ENCODE measurements at places on chromosomes 12 and 14. TPM values are rescaled to one million over a fixed set of nuclear protein-coding genes. Genes with fewer than 3 reads are reported as not detected.
A peak's percentile ranks its signal among the peaks of the same experiment; 100 is the strongest.

The KRT85 gene
- polyA plus RNA-seq = not detected

The GPRC5D gene
- not detected for polyA plus RNA-seq

The EID3 gene
- polyA plus RNA-seq = 0.67 TPM

DNA sequence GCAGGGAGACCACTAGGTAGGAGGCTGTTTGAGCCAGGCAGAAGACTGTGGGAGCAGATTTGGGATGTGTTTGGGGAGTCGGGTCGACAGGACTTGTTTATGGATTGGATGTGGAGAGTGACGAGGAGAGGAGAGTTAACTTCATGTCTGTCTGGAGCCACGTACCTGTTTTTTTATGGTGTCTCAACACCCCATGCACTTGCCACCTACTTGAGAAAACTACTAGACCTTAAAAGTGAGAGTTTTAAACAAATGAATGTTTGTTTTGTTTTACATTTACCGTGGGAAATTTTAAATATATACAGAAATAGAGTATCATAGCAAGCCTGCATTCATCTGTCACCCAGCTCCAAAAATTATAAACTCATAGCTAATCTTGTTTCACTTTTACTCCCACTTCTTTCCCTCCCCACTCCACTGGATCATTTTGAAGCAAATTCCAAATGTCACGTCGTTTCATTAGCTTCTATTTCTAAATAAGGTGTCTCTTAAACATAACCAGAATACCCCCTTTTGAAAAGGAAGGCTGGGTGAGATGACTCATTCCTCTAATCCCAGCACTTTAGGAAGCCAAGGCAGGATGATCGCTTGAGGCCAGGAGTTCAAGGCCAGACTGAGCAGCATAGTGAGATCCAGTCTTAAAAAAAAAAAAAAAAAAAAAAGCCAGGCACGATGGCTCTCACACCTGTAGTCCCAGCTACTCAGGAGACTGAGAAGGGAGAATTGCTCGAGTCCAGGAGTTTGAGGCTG, 136.2 kb downstream of the ANO6 start:
- no peak overlapping the region for H3K27ac ChIP-seq
- H3K27me3 ChIP-seq = no peaks in the 10 kb centered on the region
- H3K36me3 ChIP-seq = peaks cover 23% of the 10 kb centered on the region
- DNase-seq = no peak

GRCh38 chr14:86787717-86788116, 1205.3 kb downstream of the GALC start:
- no peak overlapping the region for H3K4me3 ChIP-seq
- no peak overlapping the region for H3K27ac ChIP-seq
- H3K4me1 ChIP-seq = no peaks in the 10 kb centered on the region
- H3K27me3 ChIP-seq = no peaks in the 10 kb centered on the region
- H3K36me3 ChIP-seq = no peaks in the 10 kb centered on the region

DNA sequence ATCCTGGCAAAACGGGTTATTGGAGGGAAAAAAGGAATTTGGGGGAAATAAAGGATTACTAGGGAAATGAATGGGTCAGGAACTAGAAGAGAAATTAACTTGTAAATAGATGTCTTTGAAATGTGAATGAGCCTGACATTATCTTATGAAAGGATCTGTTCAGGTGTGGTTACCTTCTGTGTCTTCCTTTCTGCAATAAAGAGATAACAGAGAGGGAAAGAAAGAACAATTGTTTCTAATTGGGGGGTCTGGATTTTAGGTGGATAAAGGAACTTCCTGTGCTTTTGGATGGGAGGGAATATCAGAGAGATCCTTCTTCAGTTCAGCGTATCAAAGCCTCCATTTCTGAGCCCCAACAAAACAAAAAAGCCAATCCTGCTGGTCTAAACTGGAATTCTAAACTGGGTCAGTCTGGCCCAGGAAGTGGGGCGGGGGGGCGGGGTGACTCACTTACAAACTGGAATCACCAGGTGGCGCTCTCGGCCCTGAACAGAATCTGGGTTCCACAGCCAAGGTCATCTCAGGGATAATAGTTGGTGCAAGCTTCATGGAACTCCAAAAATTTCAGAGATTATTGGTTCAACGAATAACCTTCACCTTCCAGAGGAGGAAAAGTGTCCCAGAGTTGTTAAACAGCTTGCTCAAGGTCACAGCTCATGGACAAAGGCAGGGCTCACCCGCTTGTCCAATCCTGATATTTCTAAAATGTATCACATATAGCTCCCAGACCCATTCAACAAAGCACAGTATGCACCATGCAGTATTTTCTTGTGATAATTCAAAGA, 15.2 kb upstream of the PEBP1 start:
- DNase-seq = peak; percentile 79
- H3K36me3 ChIP-seq = no peaks in the 10 kb centered on the region
- H3K27me3 ChIP-seq = no peaks in the 10 kb centered on the region
- no peak overlapping the region for H3K4me3 ChIP-seq

The PPP4R4 gene
- not detected for polyA plus RNA-seq

DNA sequence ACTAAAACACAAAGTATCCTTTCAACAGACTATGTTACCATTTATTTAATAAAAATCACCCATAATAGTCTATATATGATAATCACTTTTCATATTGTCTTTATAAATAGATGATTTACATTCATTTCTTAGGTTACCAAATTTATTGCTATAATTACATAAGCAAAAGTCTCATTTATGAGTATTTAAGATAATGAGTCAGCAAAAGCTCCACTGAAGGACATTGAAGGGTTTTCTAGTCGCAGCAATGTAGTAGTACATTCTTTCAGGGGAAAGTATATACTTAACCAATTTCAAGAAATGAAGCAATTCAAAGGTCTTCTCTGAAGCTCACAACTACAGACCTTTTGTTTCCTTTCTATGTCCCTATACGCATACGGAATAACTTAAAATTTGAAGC, 110.9 kb downstream of the NOVA1 start:
- H3K36me3 ChIP-seq = no peaks in the 10 kb centered on the region
- H3K27me3 ChIP-seq = no peaks in the 10 kb centered on the region
- H3K4me1 ChIP-seq = no peaks in the 10 kb centered on the region
- DNase-seq = no peak
- no peak overlapping the region for H3K4me3 ChIP-seq

The SERPINA12 gene
- 0.67 TPM for polyA plus RNA-seq

DNA sequence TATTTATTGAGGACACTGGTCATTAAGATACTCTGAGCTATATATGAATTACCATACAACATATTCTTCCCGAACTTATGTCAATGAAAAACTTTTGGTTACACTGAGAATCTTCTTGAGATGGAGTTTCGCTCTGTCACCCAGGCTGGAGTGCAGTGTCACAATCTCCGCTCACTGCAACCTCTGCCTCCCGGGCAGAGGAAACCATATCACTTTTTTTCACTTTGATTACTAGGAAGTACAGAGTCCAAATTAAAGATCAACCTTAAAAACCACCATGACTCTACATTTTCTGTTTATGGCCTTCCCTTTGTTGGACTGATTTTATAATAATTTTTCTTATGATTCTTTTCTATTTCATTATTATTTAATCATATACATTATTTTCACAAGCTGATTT, 336.5 kb downstream of the FSCB start:
- peak overlapping the region; percentile 85 for H3K27ac ChIP-seq
- no peak overlapping the region for H3K4me3 ChIP-seq
- DNase-seq = peak; percentile 78
- H3K36me3 ChIP-seq = no peaks in the 10 kb centered on the region
- peaks cover 6% of the 10 kb centered on the region for H3K4me1 ChIP-seq

GRCh38 chr14:85415015-85415712, 114.8 kb upstream of the FLRT2 start:
- H3K27ac ChIP-seq = no peak overlapping the region
- peak; percentile 24 for DNase-seq
- no peak overlapping the region for H3K4me3 ChIP-seq
- H3K4me1 ChIP-seq = no peaks in the 10 kb centered on the region
- no peaks in the 10 kb centered on the region for H3K36me3 ChIP-seq

- H3K4me3 ChIP-seq = no peak overlapping the region
- no peak for DNase-seq
- no peaks in the 10 kb centered on the region for H3K36me3 ChIP-seq
- H3K27me3 ChIP-seq = peaks cover 9% of the 10 kb centered on the region
Observed at GRCh38 chr12:112861284-112861683, 45.5 kb upstream of the OAS1 start.

The SDR9C7 gene
- not detected for polyA plus RNA-seq

DNA sequence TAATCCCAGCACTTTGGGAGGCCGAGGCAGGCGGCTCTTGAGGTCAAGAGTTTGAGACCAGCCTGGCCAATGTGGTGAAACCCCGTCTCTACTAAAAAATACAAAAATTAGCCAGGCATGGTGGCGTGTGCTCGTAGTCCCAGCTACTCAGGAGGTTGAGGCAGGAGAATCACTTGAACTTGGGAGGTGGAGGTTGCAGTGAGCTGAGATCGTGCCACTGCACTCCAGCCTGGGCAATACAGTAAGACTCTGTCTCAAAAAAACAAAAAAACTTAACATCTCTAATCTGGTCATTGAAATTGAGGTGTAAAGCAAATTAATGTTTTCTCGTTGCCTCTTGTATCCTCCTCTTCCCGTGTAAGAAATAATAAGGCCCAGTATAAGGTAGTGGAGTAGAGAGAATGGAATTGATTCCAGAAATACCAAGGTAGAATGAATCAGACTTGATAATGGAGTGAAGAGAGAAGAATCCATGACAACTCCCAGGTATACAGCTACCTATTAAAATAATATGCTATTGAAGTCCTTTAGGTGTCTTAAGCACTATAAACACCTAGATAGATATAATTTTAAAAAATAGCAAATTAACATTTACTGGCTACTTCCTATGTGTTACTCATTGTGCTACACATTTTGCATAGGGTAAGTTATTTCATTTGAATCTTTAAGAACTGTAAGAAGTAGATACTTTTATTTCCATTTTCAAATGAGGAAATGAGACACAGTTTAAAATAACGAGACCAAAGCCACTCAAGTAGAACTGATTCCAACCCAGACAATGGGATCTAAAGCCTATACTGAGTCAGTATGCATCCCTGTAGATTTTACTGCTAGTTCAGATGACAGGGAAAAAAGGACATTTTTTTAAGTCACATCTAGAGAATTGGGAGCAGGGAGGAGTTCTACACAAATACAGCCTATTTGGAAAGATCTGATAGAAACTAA, 23.2 kb downstream of the RAP1B start:
- H3K36me3 ChIP-seq = no peaks in the 10 kb centered on the region
- H3K27ac ChIP-seq = no peak overlapping the region
- no peak for DNase-seq
- H3K4me1 ChIP-seq = peaks cover 3% of the 10 kb centered on the region

DNA sequence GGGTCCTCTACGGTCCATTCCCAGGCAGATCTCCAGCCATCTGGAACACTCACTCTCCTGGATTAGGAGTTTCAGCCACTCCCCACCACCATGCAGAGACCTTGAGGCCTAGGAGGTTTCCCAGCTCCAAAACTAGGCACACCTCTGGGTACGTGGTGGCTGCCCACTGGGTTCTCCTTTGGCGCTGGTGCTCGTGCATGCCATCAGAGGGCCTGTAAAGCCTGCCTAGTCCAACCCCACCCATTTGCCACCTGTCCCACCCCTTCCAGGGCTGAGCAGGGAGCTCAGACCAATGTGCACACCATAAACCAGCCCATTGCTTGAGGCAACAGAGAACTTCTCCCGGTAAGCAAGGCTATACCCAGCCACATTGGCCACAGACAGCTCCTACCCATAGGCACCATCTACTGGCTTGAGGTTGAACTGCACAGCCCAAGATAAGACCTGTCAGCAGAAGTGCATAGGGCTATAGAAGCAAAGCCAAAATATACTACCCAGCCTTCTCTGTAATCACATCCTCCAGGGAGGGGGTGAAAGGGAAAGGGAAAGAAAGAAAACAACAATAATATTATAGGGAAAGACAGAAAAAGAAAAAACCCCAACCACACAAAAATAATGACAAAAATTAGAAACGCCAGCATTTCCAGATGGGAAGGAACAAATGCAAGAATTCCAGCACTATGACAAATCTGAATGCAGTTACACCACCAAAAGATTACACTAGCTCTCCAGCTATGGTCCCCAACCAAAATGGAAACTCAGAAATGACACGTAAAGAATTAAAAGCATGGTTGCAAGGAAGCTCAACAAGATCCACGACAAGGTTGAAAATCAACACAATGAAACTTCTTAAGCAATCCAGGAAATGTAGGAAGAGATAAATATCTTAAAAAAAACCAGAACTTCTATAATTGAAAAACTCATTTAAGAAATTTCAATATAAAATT, 111.9 kb upstream of the CCDC175 start:
- peak; percentile 67 for DNase-seq
- no peaks in the 10 kb centered on the region for H3K4me1 ChIP-seq
- no peaks in the 10 kb centered on the region for H3K27me3 ChIP-seq

DNA sequence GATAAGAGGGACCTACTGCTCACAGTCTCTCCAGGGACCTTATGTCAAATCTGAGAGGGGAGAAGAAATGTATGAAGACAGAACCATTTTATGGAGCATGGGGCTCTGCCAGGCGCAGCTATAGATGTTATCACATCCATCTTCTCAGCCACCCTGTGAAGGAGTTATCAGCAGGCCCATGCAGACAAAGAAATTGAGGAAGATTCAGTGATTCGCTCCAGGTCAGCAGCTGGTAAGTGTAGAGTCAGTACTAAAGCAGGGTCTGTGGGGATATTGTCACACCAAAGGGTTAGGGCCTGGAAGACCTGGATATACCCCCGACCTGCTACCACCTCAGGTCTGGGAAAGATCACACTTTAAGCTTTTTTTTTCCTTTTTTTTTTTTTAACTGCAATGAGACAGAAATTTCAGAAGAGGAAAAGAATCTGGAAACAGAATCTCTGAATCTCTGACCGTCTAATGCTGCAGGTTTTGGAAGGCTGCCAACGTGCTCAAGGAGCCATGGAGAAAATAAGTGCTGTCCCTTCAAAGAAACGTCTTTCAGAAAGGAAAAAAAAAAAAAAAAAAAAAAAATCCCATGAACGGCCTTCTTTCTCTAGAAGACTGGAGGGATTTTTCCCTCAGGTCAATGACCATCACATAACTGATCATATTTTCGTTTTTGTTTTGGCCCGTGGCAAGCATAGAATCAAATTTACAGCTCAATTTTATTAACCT, 73.3 kb upstream of the PLEKHG7 start:
- DNase-seq = no peak
- H3K4me3 ChIP-seq = no peak overlapping the region

DNA sequence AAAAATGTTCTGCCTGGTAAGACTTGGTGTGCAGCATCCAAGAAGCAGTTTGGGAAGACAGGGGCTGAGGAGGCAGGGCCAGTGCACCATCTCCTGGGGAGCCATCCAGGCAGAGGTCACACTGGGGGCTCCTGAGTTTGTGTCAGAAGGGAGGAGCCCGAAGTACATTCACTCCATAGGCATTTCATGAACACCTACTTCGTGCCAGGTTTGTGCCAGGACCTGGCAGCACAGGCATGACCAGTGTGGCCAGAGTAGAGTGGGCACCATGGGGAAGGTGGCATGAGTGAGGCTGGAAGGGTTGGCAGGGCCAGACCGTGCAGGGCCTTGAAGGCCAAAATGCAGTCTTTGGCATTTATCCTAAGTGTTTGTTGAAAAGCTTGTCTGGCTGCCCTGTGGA, 86.5 kb upstream of the RIN3 start:
- H3K27me3 ChIP-seq = no peaks in the 10 kb centered on the region
- no peak overlapping the region for H3K4me3 ChIP-seq
- DNase-seq = no peak
- no peaks in the 10 kb centered on the region for H3K36me3 ChIP-seq
- no peak overlapping the region for H3K27ac ChIP-seq
- no peaks in the 10 kb centered on the region for H3K4me1 ChIP-seq

Measured in small intestine (tissue), 16 donors.